Stimulated activated CD4-positive, alpha-beta T cell treated with anti-CD3 and anti-CD28 coated beads, Interleukin-1b, Interleukin-23, amount 100 ng/mL, for 1 hour (primary cell): ENCODE measurements at places on chromosomes 4 and X.

- DNase-seq: no peak
These were observed 1.9 kb downstream of the GK start for GRCh38 chrX:30654989-30655607.

GRCh38 chr4:2927016-2927695 is 36.0 kb downstream of the NOP14 start:
- DNase-seq: no peak

DNA sequence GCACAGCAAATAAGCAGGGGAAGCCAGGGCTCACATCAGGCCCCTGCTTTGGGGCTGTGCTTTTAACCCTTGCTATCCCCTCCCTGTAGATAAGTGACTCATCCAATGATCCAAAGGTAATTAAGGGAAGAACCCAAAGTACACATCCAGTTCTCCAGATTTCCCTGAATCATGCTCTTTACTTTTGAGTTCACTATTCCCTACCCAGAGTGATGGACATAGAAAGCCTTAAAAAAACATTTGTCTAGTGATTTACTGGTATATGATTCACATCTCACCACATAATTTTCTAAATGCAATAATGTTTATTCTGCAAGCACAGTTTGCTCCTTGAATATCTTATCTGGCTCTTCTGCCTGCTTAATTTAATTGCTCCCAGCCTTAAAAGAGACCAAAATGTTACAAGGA is 136.2 kb downstream of the PPP3CA start:
- no peak for DNase-seq

- DNase-seq: no peak
These were observed 4.3 kb upstream of the FGG start for GRCh38 chr4:154616731-154617130.

DNA sequence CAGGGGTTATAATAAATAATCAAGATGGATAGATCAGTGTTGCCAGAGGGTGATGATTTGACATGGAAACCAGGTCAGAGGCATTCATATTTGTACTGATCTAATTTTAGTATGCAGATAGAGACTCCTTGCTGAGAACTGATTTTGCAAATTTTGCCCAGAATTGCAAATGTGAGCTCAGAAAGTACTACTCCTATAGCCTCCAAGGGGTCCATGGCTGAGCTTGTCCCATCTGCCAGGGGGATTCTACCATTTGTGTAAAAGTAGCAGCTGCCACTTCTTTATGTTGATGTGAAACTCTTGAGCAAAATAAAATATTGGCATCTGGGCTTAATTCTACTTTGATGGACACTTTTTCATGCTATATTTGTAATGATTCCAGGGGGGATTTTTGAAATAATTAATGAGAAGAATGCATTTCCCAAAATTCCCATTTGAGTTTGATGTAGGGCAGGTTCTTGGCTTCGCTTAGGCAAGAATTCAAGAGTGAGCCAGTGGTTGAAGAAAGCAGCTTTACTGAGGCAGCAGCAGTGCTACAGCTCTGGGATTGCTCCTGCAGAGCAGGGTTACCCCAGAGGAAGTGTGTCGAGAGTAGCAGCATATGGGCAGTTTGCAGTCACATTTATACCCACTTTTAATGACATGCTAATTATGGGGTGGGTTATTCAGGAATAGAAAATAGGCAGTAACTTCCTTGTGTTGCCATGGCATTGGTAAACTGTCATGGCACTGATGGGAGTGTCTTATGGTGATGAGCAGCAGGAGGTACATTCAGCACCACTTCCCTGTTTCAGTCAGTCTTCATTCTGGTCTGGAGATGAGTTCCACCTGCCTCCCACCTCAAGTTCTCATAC is 38.7 kb upstream of the DCLK2 start:
- DNase-seq: no peak

DNA sequence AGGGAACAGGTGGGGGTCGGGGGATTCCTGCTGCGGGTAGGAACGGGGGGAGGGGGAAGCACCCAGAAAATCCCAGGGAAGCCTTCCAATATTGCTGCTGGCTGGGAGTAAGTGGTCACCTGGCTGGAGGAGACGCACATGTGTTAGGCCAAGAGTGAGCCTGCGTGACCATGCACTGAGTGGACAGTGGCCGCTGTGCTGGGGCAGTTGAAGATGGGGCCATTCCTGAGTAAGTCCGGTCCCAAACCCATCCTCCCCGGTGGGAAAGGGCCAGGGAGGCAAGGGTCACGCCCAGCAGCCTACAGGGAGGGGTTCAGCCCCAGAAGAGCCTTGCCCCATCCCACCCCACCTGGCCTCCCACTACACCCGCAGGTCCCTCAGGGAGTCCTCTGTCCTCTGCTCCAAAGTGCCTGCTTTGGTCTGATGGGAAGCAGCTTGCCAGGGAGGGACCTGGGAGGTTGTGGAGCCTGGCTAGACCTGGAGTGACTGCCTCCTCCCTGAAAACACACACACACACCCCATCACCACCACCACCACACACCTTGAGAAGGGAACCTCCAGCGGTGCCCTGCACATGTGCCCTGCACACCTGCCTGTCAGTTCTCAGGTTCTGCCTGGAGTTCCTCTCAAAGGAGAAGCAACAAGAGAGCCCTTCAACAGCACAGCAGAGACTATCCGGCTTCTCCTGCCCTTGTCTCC is 6.1 kb downstream of the L1CAM start:
- no peak for DNase-seq

DNA sequence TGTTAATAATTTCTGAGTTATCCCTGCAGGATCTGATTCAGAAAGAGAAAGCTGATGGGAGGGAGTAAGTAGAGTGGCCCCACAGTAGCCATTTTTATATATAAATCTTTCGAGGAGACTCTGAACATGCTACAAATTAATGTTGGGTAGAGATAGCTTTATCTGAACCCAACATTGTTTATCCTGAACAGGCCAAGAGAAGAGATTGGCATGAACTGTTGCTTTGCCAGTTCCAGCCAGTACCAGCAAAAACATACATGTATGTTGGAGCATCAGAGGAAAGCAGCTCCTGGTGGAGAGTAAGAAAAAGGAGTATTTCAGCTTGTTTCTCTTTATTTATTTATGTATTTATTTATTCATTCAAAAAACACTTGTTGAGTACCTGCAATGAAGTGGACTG is 1.6 kb downstream of the MAOA start:
- DNase-seq: no peak

DNA sequence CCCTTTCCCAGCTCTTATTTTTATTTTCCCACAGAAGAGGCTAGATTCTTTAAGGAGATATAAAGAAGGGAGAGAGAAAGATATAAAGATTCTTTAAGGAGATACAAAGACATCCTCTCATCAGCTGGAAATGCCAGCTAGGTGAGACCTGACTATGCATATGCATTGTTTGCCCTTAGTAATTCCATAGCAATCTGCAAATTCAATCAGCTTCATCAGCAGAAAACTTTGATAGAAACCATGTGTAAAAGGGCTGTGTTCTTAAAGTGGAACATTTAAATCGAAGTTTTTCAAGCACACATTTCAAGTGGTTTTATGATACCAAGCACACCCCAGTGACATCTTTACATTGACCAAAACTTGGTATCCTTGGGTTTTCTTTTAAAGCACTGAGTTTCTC is 24.1 kb downstream of the FHL1 start:
- DNase-seq: no peak

GRCh38 chrX:49230500-49231232 is 2.5 kb downstream of the CACNA1F start:
- peak; percentile 1 for DNase-seq

GRCh38 chr4:145279122-145279960 is 99.0 kb upstream of the OTUD4 start:
- DNase-seq: no peak

GRCh38 chr4:117425636-117426035 is 340.3 kb upstream of the TRAM1L1 start:
- no peak for DNase-seq

DNA sequence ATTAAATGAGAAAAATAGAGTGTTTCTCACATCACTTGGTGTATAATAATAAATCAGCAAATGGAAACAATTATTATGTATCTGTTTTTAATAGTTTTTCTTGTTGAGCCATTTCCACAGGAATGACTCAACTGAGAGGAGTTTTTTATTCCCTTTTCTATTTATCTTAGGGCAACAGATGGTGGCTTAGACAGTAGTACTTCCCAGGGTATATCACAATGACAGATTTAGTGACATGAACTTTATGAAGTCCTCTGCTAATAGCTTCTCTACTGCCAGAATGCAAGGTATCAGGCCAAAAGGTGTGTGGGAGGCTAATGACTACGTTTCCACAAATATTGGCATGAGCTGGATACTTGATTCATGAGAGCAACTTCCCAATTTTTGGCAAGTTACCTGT is 126.7 kb downstream of the HTR2C start:
- no peak for DNase-seq

GRCh38 chr4:86484241-86484640 is 109.9 kb upstream of the PTPN13 start:
- DNase-seq: no peak

- DNase-seq: no peak
These were observed 38.1 kb downstream of the LAMTOR3 start for GRCh38 chr4:99856166-99856565.

DNA sequence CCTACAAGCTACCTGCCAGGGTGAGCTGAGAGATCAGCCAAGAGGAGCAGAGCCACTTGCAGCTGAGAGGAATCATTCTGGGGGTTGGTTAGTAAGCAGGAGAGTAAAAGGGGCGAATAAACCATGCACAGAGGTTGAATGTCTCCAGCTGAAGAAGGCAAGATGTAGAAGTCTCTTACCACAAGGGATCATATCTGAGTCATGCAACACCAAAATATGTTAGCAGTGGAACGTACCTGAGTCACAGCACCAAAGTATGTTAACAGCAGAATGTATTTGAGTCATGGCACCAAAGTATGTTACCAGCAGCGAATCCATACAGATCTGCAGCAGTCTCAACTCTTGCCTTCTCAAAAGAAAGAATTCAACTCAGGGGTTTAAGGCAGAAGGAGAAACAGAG is 29.9 kb downstream of the C4orf51 start:
- DNase-seq: no peak

DNA sequence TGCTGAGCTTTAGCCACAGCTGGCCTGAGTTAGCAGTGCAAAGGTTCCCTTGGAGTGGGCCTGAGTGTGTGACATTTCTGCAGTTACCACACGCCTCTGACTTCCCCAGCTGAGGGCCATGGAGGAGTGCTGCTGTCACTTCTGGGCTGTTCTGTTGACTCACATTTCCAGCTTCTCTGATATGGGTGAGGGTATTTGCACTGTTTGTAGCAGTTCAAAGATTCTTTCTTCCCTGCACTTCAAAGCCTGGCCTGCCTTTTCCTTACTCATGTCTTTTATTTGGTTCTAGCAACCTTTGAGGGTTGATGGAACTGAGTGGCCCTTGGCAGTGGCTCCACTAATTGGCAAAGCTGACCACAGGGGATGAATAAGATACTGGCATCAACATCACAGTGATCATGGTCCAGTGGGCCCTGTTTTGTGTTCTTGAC is 26.4 kb upstream of the SCML1 start:
- no peak for DNase-seq

- DNase-seq: no peak
These were observed 86.5 kb downstream of the MAGED4 start for GRCh38 chrX:52271206-52271605.

DNA sequence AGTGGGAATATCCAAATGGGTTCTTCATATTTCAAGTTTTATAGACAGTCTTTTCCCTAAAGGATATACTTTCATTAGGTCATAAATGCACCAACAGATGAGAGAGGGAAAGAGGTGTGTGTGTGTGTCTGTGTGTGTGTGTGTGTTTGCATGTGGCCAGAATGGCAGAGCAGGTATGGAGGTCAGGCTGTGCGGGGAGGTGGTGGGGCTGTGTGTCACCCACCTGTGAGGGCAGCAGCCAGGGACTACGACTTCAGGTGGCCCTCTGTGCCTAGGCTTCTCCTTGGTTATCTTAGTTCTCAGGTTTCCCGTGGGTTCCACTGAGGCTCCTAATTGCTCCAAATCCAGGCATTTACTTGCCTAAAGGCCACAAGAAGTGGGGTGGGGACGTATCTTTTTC is 14.6 kb downstream of the HAND2 start:
- DNase-seq: no peak
